ENCODE measurements at places on chromosomes 3 and 15.
A peak's percentile ranks its signal among the peaks of the same experiment; 100 is the strongest.

DNA sequence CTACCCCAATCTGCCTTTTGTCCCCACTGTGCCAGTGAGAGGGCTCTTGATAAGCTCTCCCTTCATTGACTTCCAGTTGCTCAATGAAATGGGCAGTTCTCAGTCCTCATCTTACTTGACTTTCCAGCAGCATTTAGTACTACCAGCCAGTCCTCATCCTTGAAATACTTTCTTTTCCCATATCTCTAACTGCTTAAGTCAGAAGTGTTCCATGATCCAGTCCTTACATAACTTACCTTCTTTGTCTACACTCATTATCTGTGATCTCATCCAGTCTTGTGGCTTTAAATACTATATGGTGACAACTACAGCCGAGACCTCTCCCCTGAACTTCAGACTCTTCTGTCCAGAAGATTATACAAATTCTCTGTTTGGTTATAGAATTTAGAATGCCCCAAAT is 28.7 kb downstream of the RARRES1 start:
- no peak for DNase-seq

DNA sequence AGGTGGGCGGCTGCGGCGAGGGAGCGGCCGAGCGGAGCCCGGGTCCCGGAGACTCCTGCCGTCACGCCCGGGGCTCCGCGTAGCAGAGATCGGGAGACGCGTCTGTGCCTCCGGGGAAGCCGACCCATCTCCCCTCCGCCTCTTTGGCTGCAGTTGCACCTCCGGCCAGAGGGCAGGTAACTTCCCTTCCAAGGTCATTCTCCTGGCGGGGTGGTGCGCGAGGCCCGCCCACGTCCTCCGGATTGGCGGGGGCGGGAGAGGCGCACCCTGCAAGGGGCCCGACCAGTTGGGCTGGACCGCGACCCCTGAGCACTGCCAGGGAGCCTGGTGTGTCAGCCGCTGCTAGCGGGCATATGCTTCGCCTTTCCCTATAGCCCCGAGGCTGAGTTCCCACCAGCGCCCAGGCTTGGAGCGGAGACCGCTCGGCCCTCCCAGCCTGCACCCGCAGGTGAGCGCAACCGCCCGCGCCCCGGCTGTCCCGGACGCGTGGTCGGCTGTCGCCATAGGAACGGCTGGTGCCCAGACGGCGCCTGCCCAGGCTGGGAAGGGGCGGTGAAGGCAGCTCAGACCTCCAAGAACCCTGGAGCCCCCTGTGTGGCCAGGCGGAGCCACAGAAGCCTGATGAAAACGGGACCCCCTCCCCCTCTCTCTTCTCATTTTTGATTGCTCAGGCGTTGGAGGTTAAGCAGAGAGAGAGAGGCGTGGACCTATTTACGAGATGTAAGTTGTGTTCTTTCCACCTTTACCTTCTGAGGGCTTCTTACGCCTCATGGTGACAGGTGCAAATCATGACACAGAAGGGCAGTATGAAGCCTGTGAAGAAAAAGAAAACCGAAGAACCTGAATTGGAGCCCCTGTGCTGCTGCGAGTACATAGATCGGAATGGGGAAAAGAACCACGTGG is 453 bp downstream of the ZDHHC23 start:
- DNase-seq, result no peak

DNA sequence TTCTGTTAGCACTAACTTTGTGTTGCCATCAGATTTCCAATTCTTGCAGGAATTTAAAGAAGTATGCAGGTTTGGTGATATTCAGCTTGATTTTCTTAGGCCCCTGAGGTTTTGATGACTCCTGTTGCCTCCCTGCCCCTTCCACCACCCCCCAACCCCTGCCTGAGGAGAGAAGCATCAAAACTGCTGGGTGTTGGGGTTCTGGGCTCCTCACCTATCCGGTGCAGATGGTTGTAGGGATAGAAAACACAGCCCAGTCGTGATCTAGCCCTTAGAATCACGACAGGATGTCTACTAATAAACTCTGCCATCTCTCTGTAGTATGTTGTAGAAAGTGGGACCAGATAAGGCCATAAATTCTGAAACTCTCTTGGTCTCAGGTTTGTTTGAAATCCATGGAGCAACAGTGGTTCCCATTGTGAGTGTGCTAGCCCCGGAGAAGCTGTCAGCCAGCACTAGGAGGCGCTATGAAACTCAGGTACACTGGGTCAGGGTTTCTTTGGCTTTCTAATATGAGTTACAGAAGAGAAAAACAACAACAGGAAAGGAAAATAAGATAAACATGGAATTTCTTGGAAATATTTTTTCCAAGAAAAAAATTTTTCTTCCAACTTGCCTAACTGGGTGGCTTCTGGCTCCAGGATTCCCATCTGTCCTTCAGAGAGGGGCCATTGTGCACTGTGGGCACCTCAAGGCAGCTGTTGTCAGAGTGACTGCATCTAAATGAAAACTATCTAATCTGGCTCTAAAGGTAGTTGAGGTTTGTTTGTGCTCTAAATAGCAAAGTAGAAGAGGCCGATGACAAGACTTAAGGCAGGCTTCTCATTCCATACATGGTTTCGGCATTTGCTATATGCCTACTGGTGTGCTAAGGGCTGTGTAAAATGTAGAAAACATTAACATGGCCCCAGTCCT is 8.7 kb downstream of the SRP14 start:
- no peak for DNase-seq

DNA sequence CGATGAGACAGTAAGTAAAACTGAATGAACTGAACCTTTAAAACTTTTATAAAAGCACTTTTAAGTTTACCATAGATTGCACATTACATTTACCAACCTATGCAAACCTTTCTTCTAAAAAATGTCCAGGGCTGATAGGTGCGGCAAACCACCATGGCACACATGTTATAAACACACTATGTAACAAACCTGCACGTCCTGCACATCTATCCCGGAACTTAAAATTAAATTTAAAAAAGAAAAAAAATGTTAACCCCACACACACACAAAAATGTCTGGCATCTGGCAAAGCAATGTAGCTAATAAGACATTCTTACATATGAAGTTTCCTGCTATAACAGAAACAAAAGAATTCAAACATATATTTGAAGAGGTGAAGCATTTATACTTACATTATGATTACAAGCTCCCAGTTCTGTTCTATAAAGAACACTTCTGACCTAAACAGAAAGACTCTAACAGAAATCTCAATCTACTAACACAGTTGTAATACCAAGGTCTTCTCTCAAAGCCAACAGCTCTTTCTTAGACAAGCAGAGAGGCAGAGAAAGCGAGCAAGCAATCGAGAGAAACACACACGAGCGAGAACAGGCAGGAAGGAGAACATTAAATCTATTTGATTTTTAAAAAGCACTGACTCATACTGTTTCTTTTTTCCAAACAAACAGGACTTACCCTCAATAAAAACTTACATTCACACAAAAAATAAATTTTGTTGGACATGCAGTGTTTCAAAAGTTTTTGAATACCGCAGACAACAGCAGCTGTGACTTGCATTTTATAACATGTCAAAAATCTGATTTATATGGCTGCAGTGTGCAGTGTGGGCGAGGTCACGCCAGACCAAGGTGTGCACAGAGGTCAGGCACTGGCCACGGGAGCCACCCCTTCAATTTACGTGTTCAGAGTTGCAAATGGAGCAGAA is at the start of gene NRG4:
NRG4 (minus strand) TSS at position 798 of the 925 bp plus-strand sequence. CDS start 1,194 bp downstream, outside the sequence.
- DNase-seq, result no peak

- DNase-seq, result no peak
Observed at GRCh38 chr3:36680952-36681351, 83.4 kb downstream of the DCLK3 start.

GRCh38 chr3:64095802-64096201 is 72.5 kb upstream of the PSMD6 start:
- no peak for DNase-seq

GRCh38 chr15:97966924-97967620 is 6.6 kb downstream of the ARRDC4 start:
- no peak for DNase-seq

GRCh38 chr3:195204360-195205163 is 66.4 kb downstream of the XXYLT1 start:
- no peak for DNase-seq

DNA sequence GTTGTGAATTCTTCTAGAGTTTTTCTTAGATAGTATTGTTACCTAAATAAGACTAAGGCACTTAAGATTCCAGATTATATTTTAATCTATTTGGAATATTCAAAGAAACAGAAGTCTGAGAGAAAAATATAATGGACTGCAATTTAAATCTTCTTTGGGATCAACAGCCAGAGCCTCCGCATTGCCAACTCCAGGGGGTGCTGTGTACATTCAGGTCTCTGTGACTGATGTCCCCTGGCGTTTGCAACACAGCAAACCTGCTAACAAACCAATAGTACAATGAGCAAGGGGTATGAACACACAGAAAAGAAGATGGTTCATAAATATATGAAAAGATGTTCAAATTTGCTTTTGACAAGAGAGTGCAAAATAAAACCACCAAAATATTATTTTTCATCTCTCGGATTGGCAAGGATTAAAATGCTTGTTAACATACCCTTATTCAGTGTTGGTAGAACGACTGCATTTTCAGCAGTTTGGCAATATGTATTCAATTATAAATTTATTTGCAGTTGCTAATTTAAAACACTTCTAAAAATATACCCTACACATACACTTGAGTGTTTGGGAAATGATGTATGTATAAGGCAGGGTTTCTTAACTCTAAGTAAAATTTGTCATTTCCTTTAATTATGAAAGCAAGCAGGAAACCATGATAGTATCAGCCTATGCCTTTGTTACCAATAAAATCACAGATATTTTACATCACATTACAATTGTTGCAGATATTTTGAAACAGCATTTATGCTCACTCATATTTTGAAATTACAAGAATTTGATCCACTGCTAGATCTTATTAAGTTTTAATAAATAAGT is 16.1 kb upstream of the TM4SF1 start:
- peak; percentile 13 for DNase-seq

GRCh38 chr15:98518823-98519561 is 129.3 kb upstream of the IGF1R start:
- DNase-seq, result peak; percentile 3

DNA sequence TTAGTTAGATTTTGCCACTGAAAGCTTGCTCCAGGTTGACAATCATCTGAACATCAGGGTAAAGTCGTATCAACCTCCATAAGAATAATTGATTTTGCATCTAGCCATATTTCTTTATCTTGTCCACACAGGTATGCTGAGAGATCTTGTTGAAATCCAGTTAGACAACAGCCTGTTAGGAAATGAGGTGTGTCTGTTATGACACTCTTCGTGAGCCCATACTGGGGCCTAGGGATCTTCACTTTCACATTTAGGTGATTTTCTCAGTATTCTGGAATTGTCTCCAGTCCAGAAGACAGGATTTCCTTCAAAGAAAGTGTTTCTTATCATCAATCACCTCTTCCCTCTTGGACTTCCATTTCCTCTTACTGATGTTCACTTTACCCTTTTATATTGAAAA is 18.1 kb downstream of the DNAJB11 start:
- DNase-seq, result no peak

DNA sequence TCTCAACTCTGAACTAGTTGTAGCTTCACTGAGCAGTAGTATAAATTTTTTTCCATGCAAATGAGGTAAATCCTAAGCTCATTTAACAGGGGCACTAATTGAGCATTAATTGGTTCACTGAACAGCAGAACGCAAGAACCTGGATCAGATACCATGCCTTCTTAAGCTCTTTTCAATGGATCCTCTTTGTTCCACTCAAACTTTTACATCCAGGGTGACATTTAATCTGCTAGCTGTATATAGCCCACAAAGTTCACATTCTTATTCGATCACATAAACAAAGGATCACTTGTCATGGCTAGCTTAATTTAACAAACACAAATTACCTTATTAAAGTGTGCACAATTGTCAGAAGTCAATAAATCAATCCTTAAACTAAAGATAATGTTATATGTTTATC is 281.6 kb downstream of the CNTN6 start:
- DNase-seq, result no peak

GRCh38 chr3:39276746-39277145 is 3.1 kb downstream of the CX3CR1 start:
- DNase-seq, result no peak

Data from stimulated activated CD4-positive, alpha-beta T cell treated with anti-CD3 and anti-CD28 coated beads, Interleukin-12 subunit alpha, Interleukin-12 subunit beta, amount 100 ng/mL, for 24 hours (primary cell).